Fibroblast of the aortic adventitia (primary cell): ENCODE measurements at places on chromosomes 7 and 10.

GRCh38 chr10:71239946-71240795 lies 27.8 kb downstream of the UNC5B start:
- DNase-seq = no peak

- peak; percentile 90 for DNase-seq
Observed at GRCh38 chr10:103659674-103660363, 166.3 kb downstream of the NEURL1 start.

GRCh38 chr7:158067219-158067930 lies 520.2 kb downstream of the PTPRN2 start:
- no peak for DNase-seq

- DNase-seq = no peak
Observed at GRCh38 chr10:26700884-26701630, 3.6 kb downstream of the PDSS1 start.

DNA sequence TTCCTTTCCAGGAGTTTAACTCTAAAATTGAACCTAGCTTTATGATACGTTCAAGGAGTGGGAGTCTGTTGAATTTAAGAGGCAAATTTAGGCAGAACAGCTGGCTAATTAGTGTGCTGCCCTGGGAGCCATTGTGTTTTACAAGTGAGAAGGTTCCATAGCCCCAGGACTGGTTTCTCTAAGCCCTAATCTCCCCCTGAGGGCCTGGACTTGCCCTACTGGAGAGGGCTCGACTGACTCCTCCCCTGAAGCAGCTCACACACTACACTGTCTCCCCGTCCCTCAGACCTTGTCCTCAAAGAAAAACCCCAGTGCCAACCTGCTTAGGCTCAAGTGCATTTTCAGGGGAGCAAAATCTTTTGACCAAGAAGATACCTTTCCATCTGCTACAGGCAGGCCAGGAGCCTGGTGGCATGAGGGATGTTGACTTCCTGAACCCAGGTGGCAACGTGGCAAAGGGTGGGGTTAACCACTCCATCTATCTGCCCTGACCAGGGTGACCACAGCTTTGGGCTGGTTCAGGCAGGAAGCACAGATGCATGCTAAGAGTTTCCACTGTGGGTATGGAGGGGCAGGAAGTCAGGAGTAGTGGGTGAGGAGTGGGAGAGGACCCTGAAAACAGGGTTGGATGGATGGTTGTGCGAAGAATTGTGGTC lies 68.9 kb upstream of the CARD11 start:
- no peak for DNase-seq

- no peak for DNase-seq
Observed at GRCh38 chr7:45224832-45225231, 67.2 kb downstream of the RAMP3 start.

GRCh38 chr7:98562871-98563495 lies 54.1 kb upstream of the NPTX2 start:
- DNase-seq = no peak

DNA sequence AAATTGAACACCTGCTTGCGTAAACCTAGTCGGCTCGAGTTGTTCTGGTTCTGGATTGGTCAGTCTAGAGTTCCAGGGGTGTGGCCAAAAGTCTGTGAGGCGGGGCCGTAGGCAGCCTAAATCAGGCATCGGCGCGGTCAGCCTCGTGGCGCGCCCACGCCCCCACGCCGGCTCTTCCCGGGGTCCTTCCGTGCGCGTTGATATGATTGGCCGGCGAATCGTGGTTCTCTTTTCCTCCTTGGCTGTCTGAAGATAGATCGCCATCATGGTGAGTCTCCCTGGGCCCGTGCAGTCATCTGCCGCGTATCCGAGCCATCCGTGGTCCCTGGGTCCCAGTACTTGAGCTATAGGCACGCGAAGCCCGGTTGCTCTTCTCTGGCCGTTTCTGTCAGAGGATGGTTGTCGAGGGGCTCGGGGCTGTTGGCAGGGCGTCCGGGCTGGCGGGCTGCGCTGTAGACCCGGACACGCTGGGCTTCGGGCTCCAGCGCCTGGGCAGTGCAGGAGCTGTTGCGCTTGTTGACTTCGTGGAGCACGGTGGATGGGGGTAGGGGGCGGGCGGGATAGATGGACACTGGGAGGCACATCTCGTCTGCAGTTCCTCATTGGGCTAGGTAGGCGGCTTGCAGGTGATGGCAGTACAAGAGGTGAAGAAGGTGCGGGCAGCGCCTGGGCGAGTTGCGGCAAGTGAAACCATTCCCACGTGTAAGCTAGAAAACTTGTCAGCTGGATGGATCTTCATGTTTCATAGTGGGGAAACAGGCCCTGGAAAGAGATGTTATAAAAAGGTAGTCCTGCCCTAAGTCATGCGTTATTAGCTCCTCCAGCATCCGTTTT lies at the start of gene RPS24:
TSS of gene RPS24 (plus strand) at position 227 of the 834 bp plus-strand sequence. CDS start at position 266, 39 bp downstream.
- DNase-seq = peak; percentile 97

DNA sequence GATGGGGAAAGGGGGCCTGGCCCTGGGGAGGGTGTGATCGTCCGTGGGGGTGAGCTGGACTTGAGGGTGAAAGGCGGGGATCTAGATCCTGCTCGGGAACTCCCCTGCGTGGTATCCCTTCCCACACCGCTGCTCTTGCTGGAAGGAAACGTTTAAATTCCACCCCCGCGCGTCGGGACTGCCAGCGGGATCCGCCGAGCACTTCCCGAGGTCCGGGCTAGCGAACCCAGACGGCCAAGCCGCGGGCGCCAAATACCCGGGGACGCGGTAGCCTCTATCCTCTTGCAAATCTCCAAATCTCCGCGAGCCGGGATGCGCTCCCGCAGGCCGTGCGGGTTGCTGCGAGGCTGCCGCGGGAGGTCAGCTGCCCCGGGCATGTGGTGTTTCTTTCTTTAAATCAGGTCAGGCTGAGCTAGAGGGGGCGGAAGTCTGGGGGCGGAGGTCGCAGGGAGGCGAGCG lies 904 bp downstream of the NPTX2 start:
- DNase-seq = no peak

- DNase-seq = no peak
Observed at GRCh38 chr7:94921911-94922310, 14.5 kb downstream of the PPP1R9A start.

DNA sequence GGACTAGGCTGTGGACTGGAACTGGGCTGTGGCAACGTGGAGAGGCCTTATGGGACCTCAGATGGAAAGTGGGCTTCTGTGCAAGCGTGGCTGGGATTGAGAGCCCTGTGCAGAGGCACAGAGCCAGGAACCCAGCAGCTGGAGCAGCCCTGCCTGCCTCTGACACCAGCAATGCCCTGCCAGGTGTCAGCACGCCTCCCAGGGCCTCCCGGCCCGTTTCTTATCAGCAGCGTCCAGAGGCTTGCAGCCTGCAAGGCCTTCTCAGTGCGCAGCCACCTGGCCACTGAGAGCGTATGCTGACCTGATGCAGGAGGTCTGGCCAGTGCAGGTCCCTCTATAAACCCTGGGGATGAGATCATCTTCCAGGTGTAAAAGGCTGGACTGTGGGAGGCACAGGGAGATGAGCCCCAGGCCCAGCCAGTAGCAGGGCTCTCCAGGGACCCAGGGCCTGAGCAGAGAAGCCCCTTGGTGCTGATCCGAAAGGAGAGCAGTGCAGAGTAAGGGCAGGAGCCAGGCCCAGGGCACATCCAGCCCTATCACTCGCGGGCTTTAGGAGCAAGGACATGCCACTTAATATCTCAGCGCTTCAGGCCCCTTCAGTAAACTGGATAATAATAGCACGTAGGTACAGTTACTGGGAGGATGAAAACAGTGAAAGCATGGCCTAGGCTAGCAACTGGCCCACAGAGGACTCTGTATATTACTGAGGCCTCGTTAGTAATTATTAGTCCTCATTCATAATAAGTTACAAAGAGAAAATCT lies 38.8 kb upstream of the ANTXRL start:
- DNase-seq = no peak

DNA sequence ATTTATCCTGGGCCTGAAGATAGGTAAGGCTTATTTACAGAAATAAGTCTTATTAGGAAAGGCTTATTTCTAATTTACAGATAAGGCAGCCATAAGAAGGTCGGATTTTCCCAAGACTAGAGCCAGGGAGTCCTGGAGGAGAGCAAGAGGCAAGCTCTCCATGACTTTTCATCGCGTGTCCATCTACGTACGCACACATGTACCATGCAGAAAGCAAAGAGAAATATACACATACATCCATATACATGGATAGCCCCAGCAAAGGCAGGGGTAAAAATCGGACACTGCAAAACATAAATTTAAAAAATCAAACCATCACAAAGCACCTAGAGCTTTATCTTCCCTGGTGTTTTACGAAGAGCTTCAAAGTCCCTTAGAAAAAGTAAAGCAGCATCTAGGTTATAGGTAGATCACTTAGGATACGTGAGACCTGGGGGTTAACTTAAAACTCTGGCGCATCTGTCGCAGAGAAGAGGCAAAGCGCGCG lies 25.8 kb upstream of the ZRANB1 start:
- DNase-seq = peak; percentile 42

DNA sequence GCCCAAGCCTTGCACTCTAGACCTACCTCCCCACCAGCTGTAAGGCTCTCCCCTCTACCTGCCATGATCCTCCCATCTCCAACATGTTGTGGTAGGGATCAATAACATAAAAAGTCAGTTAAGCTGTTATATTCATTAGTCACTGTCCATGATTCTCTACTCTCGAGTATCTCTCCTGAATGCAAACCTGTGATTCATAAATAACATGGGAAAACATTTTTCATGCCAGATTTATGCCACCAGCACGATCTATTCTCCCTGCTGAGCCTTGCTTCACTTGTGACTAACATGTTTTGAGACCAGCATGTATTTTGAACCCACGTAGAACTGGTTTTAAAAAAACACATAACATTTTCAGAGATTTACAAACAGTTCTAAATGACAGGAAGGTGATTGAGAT lies 30.3 kb downstream of the TMEM168 start:
- no peak for DNase-seq

DNA sequence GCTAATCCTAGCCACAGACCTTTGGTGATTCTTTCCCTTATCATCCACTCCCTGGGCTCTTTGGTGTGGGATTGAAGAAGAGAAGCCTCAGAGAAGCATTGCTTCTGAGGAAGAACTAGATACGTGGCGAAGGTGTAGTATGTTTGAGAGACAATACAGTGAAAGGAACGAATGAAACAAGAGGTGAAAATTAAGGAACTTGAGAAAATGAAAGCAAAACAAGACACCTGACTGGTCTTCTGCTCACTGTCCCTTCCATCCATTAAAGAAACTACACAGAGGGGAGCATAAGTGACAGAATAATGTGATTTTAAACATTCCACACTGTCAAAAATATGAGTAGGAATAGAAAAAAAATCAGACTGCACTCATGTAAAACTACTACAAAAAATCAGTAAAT lies 219.6 kb upstream of the NPSR1 start:
- no peak for DNase-seq

- no peak for DNase-seq
Observed at GRCh38 chr10:43403911-43404703, 4.9 kb downstream of the HNRNPF start.

- DNase-seq = peak; percentile 21
Observed at GRCh38 chr7:17595546-17595945, 297.1 kb downstream of the AHR start.

DNA sequence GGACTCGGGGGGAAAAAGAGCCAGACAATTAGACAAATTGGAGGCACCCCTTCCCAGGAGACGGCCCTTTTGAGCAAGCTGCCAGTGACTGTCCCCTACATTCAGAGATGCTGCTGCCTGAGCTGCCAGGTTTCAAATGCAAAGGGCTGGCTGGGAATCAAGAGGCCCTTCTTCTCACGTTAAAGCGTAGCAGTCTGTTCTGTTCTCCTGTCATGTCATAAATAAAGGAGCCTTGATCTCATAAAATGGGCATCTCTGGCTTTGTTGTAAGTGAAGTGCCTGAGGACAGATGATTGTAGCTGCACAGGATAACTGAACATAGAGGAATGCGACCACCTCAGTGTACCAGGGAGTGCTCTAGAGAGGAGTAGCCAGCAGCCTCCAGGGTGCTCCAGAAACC lies 917.9 kb downstream of the GRID1 start:
- no peak for DNase-seq

DNA sequence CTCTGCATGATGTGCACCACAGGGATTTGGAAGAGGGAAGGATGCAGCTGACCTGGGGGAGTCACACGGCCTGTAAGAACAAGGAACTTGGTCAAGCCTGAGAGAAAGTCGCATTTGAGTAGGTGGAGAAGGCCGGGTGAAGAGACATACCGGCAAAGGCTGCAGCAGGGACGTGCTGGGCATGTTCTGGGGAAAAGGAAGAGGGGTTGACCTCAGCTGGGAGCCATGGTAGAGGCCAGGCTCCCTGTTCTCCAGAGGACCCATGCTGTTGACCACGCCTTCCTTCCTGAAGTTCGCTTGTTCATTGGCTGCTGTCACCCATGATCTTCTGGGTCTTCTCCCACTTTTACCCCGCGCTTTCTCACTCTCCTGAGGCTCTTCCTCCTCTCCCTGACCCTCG lies 84.5 kb downstream of the HTR5A start:
- no peak for DNase-seq

- DNase-seq = no peak
Observed at GRCh38 chr7:129775695-129776361, 164.3 kb downstream of the NRF1 start.

- no peak for DNase-seq
Observed at GRCh38 chr7:91288208-91288824, 24.1 kb downstream of the FZD1 start.
